ENCODE measurements at places on chromosomes 3 and 15.

GRCh38 chr15:37125143-37125542 is 24.8 kb upstream of the MEIS2 start:
- DNase-seq, result no peak

DNA sequence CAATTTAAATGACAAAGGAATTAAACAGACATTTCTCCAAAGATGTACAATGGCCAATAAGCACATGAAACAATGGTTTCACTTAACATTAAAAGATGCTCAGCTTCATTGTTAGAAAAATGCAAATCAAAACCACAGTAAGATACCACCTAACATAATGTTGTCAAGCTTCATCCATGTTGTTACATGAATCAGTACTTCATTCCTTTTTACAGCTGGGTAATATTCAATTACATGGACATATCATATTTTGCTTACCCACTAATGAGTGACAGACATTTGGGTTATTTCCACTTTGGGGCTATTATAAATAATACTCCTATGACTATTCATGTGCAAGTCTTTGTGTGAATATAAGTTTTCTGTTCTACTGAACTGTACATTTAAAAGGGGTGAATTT is 7.8 kb downstream of the SLC41A3 start:
- no peak for DNase-seq

- DNase-seq, result no peak
Observed at GRCh38 chr3:135059580-135059979, 264.5 kb downstream of the EPHB1 start.

GRCh38 chr3:71022551-71023335 is 560.8 kb downstream of the FOXP1 start:
- DNase-seq, result peak; percentile 41

GRCh38 chr15:76185716-76186115 is 125.6 kb downstream of the ETFA start:
- peak; percentile 69 for DNase-seq

DNA sequence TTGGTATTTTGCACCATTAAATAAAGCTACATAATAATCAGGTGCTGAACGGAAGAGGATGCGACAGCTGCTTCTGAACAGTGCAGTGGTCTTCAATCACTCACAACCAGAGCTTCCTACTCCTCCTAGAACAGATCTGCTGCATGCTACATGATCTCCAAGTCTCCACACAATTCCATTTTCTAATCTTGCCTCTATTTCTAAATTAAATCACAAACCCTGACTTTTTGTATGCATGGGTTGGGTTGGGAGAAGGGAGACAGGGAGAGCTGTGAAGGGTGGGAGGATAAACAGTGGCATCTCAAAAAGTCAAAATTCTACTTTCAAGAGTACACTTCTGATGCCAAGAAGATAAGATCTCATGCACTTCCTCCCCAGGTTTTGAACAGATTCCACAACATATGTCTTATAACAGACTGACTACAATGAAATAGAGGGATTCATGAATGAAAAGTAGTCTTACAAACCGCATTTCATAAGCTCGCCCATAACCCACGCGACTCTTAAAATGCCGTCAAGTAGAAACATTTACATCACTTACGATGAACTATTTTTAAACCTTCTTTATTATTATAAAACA is 57.2 kb downstream of the CHSY1 start:
- no peak for DNase-seq

DNA sequence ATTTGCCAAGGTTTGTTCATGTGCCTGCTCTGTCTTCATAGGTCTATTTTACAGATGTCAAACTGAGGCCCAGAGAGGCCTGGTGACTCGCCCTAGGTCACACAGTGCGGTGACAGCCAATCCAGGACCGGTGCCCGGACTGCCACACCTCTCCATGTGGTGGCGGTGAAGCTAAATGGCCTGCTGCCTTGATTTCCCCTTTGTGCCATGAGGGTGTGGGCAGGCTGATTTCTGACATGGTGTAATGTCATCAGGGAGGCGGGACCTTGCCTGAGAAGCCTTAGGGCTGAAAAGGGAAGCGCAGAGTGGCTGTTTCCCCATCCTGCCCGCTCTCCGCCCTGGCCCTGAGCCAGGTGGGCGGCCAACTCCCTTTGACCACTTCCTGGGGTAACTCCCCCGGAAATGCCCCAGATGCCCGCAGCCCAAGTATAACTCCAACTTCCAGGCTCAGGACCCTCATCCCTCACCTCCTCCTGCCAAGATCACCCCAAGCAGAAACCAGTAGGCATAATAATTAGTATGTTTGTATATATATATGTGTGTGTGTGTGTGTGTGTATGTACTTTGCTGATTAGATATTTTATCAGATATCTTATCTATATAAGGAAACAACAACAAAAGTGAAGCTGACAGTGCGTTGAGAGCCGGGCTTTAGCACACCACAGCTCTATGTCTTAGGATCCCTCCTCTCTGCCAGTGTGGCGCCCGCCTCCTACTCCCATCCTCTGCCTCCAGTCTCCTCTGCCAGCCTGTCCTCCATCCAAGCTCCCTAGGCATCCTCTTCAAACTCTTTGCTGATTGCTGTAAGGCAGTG is 63.9 kb downstream of the IQSEC1 start:
- DNase-seq, result no peak

Measured in ACHN (cell line).